ENCODE measurements at places on chromosomes 12 and 14.

GRCh38 chr12:99810718-99811593, 163.4 kb downstream of the GARIN6 start:
- no peak for DNase-seq

DNA sequence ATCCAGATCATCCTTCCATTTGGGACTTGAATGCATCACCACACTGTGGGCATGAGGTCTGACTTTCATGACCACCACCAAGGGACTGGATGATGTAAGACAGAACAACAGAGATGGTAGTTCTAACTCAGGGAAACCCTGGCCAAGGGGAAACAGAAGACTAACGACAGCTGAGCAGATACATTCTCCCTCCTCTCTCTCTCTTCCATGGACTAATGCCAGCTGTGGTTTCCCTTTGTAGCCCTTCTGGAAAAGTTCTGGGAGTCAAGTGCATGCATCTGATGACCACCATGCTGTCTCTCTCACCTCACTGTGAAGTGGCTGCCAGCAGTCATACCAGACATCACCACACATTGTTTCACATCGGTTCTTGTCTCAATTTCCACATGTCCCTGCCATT, 3.4 kb downstream of the TAS2R30 start:
- no peak for DNase-seq

- no peak for DNase-seq
Measured at GRCh38 chr12:88225776-88226175, 83.7 kb downstream of the TMTC3 start.

DNA sequence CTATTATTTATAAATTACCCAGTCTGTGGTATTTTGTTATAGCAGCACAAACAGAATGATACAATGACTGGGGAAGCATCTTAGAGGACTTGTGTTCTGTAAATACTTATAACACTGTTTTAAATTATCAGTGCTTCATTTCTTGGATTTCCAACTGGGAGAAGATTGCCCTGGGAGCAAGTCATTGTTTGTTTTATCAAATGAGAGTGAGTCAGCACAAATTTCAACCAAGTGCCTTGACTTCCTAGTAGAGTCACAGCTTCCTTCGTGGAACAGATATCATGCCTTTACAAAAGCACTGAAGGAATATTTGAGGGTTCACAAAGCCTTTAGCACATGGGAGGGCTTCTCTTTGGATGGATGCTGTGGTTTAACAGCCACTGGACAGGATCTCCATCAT, 234.1 kb downstream of the KTN1 start:
- no peak for DNase-seq

DNA sequence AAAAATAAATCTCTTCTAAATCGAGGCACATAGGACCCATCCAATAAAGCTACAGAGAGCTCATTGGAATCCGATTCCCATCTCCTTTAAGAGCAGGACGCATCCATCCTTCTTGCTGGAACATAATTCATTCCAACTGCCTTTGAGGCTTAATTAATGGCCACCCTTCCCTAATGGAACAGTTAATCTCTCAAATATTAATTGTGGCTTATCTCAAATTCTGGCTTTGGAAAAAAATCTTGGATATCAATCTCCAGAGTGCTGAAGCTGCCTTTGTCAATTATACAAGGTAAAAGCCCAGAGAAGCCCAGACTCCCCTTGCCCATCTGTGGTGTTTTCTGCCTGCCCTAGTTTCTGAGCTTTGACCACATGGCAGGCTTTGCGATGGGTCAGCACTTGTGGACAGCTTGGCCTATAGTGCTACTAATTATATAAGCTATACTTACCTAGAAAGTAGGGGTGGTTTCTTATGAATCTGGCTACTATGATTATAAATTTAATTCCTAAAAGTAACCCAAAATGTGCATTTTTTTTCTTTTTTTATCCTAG, 246.3 kb downstream of the NUAK1 start:
- DNase-seq, result no peak

DNA sequence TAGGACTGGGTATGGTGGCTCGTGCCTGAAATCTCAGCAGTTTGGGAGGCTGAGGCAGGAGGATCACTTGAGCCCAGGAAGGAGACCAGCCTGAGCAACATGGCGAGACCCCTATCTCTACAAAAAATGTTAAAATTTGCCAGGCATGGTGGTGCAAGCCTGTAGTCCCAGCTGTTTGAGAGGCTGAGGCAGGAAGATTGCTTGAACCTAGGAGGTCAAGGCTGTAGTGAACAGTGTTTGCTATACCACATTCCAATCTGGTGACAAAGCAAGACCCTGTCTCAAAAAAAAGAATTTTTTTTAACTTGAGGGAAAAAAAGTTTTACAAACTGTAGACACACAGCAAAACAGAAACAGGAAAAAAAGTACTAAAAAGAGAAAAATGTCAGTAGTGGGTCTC, 2.3 kb upstream of the MAP3K9 start:
- DNase-seq, result no peak

DNA sequence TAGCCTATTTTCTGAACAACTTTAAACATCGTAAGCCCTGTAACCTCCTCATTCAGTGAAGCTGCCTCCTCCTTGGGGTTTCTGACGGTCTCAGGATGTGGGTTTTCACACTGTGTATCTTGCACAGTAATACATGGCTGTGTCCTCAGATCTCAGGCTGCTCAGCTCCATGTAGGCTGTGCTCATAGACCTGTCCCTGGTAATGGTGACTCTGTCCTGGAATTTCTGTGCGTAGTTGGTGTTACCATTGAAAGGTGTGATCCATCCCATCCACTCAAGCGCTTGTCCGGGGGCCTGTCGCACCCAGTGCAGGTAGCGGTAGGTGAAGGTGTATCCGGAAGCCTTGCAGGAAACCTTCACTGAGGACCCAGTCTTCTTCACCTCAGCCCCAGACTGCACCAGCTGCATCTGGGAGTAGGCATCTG, 980.5 kb downstream of the TMEM121 start:
- DNase-seq, result no peak

- DNase-seq, result no peak
Measured at GRCh38 chr12:27981874-27982273, 9.3 kb upstream of the PTHLH start.

DNA sequence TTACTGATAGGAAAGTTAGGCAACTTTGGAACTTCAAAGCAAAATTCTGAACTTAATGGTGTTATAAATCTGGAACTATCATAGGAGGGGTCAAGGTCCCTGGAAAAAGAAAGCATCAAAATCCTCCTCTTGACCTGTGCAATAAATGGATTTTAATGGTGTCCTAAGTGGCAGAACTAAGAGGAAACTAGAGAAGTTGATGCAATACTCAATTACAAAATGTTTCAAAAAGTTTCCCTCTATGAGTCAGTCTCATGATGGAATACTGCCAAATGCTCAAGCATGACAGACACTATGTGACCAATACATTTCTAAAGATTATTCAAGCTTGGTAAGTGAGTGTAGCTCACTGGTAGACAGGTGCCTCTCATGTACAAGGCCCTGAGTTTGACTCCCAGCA, 47.7 kb upstream of the ERGIC2 start:
- DNase-seq, result no peak

DNA sequence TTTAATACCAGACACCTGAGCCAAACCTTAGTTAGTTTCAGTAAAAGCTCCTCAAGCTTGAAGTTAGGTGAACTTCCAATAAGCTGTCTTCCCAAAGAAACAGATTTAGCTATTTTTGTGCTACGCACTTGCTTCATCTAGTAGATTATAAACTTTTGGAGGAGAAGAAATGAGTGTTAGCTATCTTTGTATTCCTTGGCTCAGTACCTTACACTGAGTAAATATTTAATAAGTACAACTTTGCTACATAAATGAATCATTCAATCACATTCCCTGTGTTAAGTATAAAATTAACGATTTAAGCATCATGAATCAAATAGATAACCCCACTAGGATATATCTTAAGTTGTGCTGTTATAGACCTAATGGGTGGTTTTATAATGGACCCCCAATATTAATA, 307.0 kb downstream of the PCNX1 start:
- DNase-seq, result no peak

GRCh38 chr12:93785249-93786010, 108.3 kb downstream of the CRADD start:
- DNase-seq, result no peak

GRCh38 chr14:68639758-68640574, 152.9 kb downstream of the ZFP36L1 start:
- DNase-seq, result no peak

DNA sequence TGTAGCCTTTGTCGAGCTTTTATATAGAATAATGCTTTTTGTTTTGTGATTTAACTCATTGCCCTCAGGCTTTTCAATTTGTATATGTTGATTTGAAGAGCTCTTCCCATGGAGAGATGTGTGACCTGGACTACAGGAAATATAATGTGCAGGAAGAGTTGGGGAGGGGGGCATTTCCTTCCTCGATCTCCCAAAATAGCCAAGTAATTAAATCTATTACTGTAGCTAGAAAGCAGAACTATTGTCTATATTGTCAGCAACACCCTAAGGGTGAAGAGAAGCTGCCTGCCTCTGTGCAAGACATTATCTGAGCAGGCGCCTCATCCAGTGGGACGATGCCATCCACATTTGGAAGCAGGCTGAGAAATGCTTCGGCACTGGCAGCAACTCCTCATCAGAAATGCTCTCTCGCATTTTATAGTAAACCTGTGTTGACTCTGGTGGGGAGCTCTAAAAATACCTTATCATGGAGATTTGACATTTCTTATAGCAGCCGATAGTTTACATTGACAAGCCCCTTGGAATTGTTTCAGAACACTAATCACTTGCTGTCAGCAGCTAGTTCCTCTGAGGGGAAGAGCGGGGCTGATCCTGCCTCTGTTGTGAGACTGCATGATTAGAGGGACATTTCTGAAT, 392.5 kb upstream of the RGS6 start:
- no peak for DNase-seq

DNA sequence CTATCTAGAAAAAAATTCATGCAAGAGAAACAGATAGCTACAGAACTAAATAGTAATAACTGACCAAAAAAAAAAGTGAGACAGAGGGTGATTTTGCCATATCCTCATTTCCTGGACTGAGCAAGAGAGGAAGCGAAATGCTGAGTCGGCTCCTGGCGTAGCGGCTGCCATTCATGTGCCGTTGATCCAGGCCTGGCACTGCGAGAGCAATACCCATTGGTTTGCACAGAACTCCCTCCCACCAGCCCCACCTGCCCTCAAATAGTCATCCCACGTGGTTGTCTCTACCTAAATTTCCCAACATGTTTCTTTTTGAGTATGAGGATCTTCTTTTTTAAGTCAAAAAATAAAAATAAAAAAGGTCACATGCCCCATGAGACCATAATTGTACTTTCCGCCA, 9.4 kb upstream of the WNT5B start:
- no peak for DNase-seq

DNA sequence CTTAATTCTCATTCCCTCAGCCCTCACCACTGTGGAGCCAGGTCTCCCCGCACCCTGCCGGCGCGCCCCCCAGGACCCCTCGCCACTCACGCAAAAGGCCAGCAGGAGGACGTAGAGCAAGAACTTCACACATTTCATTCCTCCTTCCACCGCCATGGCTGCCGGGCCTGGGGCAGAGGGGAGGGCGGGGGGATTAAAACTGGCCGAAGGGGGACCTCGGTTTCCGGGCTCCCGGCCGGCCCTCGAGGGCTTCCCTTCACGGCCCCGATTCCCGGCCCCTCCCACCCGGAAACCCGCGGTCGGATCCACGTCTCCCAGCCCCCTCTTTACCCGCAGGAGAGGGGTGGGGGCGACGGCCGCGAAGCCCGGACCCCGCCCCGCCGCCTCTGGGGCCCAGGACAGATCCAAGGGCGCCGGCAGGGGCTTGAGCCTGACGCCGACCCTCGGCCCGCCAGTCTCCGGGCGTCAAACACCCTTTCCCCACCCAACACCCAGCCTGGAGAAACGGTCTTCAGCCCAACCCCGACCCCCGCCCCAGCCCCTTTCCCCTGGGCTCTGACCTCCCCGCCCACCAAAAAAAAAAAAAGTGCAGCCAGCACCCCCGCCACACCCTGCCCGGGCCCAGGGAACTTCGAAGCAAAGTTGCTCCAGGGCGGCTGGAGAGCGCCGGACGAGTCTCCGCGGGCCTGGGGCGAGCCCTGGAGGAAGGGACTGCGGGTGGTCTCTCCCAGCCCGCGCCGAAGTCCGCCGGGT, 447 bp downstream of the CD63 start:
- no peak for DNase-seq

DNA sequence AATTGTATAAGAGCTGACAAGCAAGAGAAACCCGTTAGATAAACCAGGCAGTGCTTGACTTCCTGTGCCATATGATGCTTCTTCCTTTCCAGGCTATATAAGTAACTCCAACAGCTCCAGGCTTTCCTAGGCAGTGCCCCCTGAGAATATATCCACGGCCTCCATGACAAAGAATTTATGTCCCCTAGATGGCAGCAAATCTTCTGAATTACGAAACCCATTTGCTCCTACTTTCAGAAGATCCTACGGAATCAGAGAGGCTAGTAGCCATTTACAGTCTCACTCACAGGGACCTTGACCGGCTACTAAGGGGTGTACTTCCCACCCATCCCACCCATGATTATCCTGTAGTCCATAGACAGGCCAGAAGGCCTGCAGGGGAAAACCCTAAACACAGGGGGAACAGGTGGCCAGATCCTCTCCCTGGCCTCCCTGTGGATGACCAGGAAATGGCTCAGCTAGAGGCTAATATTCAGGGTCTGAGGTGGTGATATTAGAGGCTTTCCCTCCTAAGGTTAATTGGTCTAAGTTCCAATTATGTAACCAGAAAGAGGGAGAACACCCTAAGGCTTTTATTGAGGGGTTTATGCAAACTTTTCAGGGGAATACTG, 77.2 kb upstream of the DCD start:
- no peak for DNase-seq

DNA sequence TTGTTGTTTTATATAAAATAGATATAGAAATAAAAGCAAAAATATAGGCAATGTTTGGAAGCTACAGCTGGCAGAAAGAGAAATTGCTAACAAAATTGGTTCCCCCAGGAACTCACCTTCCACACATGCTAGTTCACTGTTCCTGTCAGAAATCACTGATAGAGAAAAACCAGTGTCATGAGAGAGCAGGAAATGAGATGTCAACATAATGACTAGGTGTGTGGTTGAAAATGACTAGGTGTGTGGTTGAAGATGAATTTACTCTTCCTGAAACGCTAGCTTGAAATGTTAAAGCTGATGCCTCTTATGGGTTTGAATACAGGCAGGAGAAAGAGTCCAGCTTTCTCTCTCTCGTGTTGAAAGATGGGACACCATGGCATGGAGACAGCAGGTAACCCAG, 216.3 kb downstream of the C12orf42 start:
- no peak for DNase-seq

DNA sequence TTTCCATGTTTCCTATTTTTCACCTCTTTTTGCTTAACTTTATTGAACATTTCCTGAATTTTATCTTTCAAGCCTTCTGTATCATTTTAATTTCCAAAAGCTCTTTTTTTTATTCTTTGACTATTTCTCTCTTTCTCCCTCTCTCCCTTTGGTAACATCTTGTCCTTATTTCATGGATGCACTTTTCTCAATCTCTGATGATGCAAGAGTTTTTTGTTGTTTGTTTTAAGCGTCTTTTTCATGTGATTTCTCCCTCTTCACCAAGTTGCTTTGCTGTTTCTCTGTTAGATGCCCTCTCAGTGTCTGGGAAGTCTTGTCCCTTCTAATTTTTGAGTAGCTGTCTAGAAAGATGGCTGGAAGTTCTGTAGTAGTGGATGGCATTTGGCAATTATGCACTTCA, 62.6 kb downstream of the ANO6 start:
- no peak for DNase-seq
